Bronchial epithelial cell (primary cell): ENCODE measurements at places on chromosomes 11 and 22.
A peak's percentile ranks its signal among the peaks of the same experiment; 100 is the strongest.

DNA sequence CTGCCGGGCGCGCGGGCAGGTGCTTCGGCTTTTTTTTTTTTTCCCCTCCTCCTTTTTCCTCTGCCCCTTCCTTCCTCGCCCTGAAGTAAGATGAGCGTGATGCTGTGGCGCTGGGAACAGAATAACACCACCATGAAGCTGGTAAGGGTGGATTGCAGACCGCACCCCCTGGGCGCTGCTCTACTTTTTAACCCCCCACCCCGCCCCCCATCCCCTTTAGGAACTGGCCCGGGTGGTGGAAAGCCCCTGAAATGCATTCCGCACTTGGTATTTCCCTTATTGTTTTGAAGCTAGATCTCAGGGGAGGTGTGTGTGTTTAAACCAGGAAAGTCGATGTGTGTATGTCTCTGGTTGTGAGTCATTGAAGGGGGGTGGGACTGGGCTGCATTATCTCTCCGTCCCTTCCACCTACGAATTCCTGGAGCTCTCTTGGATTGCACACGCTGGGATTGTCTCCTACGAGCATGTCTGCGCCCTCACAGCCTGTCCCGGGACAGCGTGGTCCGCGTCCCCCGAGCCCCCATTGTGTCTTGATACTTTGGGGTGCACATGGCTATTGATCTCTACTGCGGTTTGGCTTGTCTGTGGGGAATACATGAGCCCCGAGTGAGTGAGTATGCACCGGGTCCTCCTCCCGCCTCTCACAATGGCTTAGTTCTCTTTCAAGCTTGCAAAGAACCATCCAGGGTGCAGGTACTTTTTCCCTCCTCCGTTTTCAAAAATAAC, 64.9 kb downstream of the NAV2 start:
- peak; percentile 56 for DNase-seq

DNA sequence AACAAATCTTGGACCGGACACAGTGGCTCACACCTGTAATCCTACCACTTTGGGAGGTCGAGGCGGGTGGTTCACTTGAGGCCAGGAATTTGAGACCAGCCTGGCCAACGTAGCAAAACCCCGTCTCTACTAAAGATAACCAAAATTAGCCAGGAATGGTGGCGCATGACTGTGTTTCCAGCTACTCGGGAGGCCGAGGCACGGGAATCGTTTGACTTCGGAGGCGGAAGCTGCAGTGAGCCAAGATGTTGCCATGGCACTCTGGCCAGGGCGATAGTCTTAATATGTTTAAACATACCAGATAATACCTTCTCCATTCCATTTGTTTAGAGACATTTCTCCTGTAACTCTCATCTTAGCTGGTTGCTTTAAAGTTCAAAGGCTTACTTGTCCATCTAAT, 218.6 kb downstream of the ARHGAP42 start:
- DNase-seq, result no peak

- no peak for DNase-seq
Observed at GRCh38 chr11:79331203-79331901, 109.5 kb downstream of the TENM4 start.

- peak; percentile 27 for DNase-seq
Observed at GRCh38 chr22:46563381-46564083, 26.1 kb upstream of the CELSR1 start.

DNA sequence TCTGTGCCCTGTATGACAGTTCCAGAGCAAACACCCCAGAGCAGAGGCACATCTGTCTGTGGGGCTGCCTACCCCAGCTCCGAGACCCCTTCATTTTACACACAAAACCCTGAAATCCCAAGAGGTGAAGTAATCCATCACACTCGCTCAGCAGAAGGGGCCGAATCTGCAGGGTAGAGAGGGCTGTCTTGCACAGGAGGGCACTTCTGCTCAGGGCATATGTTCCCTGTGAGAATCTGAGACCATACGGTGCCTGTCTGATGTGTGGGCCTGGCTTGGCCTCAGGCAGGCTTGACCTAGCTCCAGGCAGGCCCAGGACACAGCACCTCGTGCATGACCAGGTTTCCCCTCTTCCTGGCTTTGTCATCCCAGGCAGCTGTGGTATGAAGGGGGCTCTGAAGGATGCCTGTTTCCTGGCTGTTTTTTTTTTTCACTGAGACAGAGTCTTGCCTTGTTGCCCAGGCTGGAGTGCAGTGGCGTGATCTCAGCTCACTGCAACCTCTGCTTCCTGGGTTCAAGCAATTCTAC, 37.2 kb downstream of the GRIK4 start:
- no peak for DNase-seq

DNA sequence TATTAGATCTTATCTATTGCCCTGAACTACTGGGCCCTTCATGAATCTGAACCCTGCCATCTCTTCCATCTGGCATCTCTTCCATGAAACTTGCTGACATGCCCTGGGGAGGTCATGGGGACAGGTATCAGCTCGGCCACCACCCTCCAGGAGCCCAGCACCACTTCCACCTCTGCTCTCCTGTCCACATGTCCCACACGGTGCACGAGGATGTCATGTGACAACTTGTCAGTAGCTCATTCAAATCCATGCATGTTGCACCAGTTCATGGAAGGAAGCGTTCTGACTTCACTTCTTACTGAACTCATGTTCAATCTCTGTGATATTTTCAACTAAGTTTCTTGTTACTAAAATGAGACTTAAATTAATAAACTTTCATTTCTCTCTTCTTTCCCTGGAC, 16.6 kb downstream of the YPEL1 start:
- no peak for DNase-seq

GRCh38 chr22:22556995-22557925, 1.8 kb downstream of the PRAME start:
- DNase-seq, result no peak

DNA sequence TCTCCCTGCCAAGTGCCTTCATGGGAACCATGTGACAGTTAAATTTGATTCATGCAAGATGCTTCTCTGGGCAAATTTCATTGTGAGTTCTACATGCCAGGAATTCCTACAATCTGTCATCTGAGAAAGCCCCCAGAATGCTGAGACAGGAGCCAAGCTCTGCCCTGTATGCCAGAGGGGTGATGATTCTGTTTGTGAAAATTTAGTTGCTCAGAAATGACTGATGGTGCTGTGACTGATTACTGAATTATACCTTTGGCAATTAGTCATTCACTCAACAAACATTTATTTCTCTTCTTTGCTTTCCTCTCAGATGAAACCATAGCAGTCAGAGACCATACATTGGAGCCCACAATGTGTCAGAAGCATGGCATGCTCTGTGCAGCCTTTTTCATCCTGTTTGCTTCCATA, 69.0 kb upstream of the ZBED5 start:
- DNase-seq, result peak; percentile 83

DNA sequence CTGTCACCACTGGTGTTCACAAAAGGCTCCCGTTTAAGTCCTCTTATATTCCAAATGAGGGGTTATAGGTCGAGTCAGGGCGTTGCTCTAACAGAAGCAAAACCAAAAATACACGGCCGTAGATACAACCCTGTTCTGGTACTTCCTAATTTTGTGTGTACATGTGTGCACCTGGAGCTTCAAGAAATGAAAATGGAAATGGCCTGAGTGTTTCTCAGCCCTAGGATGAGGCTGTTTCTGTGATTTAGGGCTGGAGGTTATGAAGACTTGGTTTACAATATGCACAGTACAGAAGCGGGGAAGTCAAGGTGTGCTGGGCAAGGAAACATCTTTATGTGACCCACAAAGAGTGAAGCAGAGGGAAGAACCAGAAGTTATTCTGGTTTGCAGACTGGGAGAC, 110.4 kb upstream of the OR4B1 start:
- DNase-seq, result no peak

GRCh38 chr11:69593851-69594250, 47.1 kb upstream of the CCND1 start:
- DNase-seq, result no peak

GRCh38 chr11:74815966-74816365, 67.3 kb downstream of the RNF169 start:
- DNase-seq, result no peak

- peak; percentile 31 for DNase-seq
Observed at GRCh38 chr11:93905384-93905783, 55.0 kb upstream of the VSTM5 start.

- DNase-seq, result no peak
Observed at GRCh38 chr11:100972046-100972445, 157.6 kb downstream of the PGR start.

DNA sequence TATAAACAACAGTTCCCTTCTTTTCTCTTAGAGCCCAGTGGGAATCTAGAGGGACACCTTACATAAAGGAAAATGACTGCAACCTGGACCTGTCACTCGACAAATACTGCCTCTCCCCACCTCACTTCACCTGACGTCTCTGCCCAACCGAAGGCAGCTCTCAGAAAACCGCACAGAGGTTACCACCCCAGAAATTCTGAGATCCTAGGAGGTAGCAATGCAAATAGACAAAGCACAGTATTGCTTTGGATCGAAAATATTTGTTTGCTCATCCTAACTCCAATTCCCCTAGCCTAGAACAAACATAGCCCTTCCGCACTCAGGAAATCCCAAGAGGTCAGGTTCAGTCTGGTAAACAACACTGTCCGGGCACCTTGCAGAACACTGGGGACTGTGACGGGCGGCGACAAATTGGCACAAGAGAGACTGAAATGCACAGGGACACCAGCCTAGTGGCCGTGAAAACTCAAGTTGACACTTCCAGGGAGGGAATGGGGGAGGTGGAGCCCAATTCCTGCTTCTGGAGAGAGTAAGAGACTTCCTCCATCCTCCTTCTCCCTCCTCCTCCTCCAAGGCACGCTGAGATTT, 420 bp upstream of the TRIM44 start:
- peak; percentile 30 for DNase-seq

GRCh38 chr11:69027704-69028372, 14.8 kb upstream of the MRGPRF start:
- no peak for DNase-seq

DNA sequence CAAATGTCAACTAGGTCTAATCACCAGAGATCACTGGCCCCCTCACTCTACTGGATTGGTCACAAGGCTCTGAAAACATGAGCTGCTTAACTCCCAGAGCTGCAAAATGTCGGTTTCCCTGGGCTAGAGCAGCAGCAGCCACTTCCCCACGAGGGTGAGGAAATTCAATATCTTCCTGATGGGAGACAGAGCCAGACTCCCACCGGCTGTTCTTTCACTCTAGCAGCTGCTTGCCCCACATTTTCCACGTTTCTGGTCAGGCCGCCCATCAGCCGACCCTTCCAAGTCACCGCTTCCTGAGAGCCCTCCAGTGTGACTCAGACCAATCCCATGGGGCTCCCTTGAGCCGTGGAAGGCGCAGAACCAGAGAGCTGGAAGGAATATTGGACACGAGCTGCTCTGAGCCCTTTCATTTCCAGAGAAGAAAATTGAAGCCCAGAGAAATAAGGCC, 227.0 kb downstream of the ADAMTS15 start:
- DNase-seq, result no peak

- peak; percentile 46 for DNase-seq
Observed at GRCh38 chr22:41557401-41558240, 3.2 kb upstream of the CSDC2 start.

DNA sequence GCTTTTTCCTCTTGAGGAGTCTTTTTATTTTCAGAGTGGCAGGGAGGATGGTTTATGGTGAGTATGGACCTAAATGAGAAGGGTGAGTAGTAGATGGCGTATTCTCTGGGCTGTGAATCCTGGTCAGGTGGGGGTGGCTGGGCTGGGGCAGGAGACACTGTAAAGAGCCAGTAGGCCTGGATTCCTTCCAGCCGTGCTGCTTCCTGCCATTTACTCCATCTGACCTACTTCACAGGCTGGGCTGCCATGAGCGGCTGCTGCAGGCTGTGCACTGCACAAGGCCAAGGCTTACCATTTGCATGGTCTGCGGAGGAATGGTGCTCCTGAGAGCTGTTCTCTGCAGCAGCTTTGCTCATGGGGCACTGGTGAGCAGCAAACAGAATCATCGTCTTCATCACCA, 297.6 kb downstream of the KIRREL3 start:
- DNase-seq, result no peak

DNA sequence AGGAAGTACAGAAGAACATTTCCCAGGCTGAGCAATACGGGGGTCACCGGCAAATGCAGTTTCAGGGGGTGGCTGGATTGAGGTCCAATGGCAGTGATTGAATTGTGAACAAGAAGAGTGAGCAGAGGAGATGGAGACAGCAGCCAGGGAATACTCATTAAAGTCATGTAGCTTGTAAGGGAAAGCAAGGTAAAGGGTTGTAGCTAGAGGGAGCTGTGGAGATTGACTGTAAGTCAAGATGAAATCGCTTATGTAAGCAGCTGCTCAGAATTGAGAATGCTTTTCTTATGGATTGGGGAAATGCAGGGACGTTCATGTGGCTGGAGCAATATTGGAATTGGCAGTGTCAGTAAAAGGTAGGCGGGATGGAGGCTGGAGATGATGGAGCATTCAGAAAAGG, 111.4 kb upstream of the TBCEL start:
- peak; percentile 52 for DNase-seq

DNA sequence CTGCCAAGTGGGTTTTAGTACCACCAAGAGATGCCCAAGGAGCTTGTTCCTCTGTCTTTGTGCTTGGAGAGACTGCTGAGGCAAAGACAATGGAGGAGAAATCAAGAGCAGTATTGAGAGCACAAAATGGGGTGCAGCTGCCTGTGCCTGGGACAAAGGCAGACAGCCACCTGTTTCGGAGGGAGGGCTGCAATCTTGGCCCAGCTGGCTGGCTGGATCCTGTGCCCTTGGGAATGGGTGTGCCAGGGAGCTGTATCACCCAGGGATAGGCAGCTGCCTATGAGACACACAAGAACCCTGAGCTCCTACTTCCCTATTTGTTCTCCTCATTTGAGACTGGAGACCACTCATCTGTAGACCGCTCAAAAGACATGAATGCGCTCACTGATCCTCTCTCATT, 23.3 kb upstream of the CHRM4 start:
- DNase-seq, result no peak

DNA sequence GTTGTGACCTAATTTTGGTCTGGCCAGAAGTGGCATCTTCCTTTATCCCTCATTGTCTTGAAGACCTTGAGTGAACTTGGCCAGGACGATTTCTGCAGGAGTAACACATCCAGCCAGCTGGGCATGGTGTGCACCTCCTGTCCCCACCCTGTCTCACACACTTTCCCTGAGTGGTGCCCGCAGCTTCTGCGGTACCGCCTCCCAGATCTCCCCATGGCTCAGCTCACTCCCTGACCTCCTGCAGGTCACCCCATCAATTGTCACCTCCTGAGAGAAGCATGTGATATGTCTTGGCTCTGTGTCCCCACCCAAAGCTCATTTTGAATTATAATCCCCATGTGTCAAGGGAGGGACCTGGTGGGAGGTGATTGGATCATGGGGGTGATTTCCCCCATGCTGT, 50.2 kb upstream of the TP53I11 start:
- DNase-seq, result no peak

DNA sequence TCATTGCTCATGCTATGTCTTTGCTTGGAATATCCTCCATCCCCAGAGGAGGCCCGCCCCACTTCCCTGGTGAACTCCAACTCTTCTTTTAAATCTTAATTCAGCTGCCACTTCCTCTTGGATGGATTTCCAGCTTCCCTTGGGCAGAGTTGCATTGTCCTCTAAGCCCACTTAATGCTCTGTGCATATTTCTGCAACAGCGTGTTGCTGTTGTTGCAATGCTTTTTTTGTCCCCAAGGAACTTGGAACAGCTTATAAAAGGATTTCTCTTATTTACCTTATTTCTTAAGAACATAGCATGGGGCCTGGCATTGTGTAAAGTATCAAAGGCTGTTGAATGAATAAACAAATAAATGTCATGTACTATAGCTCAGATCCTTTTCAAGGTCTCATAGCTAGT, 507.4 kb downstream of the METTL15 start:
- no peak for DNase-seq

- no peak for DNase-seq
Observed at GRCh38 chr11:1480191-1480554, 6.4 kb downstream of the MOB2 start.

- peak; percentile 52 for DNase-seq
Observed at GRCh38 chr11:100961633-100962032, 168.0 kb downstream of the PGR start.
